ENCODE measurements at places on chromosomes 11 and 22.

GRCh38 chr22:50186761-50187523 is 1.2 kb downstream of the TRABD start:
- DNase-seq: no peak

DNA sequence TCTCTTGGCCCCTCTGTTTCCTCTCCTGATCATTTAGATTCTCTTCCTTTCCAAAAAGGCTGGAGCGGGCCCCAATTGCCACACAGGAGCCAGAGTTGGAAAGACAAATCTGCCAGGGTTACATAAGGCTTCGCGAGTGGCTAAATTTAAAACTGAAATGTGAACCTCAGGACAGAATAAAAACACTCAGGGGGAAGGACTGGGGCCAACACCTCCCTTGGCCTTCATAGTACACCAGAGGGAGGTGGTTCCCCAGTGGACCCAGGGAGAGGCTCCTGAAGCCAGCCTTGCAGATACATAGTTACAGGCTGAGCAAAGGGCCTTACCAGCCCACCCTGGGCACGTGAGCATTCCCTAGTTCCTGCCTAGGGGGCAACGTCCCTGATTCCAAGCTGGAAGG is 150.1 kb downstream of the MN1 start:
- DNase-seq: no peak

DNA sequence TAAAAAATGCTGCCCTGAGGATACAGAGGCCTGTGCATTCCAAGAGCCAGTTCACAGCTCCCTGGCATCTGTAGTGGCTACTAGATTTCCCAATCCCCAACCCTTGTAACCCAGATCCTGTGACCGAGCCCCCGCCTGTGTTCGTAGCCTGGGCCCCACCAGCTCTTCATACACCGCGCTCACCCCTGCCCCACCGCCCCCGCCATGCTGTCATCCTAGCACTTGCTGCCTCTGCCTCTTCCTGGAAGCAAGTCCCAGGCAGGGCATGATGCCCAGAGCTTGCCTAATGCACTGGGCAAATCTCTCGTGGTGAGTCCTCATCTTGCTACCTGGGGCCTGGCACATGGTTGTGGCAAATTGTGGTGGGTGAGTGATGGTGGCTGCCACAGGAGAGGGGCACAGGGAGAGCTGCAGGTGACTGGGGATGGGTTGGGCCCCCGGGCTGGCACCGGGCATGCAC is 7.1 kb downstream of the MGAT3 start:
- DNase-seq: no peak

GRCh38 chr22:29267462-29267857 is 321 bp downstream of the RHBDD3 start:
- DNase-seq: no peak

GRCh38 chr11:105282658-105283057 is 143.1 kb upstream of the CARD18 start:
- no peak for DNase-seq

DNA sequence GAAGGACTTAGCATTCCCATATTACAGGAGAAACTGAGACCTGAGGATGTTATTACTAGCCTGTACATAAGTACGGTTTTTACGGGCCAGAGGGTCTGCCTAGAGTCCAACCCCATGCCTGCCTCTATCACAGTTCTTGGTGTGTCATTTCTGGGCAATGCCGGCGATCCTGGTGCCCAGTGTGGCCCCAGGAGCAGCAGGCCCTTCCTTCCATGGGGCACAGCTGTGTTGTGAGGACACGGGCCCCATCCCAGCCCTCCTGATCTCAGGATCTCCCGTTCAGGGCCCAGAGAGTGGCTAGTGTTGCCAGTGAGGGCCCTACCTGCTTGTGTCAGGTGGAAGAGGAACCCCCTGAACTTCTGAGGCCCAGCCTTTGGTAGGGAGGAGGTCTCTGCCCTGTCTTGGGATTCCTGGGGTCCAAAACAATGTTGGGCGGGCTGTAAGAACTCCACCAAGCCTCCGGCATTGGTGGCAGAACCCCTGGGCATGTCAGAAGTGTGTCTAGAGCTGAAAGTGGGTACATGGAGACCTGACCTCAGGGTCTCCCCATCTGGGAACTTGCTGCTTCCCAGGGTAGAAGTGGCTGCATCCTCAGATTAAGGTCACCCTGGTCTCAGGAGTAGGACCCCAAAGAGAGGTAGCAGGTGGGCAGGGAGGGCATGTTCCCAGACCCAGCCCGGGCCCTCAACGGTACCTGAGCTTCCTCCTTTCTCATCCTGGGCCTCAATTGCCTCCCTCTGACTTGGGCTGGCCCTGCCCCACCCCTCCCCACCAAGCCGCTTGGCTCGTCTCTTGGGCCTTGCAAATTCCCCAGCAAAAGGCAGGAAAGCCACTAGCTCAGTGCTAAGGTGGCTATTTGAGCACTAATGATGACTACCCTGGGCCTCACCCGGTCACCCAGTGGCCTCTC is 74.6 kb upstream of the KCNQ1OT1 start:
- no peak for DNase-seq
